B cell (primary cell): ENCODE measurements at places on chromosomes 11 and 22.
A peak's percentile ranks its signal among the peaks of the same experiment; 100 is the strongest.

DNA sequence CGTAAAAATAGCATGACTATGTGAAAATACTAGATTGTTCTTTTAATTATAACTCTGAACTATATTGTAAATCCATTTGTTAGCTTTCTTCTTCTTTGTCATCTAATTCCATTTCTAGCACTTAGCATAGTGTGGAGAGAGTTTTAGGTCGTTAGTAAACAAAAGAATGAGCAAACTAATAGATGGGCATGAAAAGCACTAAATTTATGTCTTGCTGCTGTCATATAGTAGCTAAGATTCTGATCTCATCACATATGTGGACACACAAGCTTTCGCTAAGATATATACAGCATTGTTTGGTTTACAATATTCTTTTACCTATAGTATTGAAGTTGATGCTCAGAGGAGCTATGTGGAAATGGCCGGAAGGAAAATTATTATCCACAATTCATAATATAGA, 370.5 kb downstream of the CNTN5 start:
- DNase-seq, result no peak

- no peak for DNase-seq
These were observed 107.0 kb downstream of the STIM1 start for GRCh38 chr11:3962406-3962840.

GRCh38 chr11:73228268-73229134, 10.4 kb downstream of the P2RY2 start:
- no peak for DNase-seq

DNA sequence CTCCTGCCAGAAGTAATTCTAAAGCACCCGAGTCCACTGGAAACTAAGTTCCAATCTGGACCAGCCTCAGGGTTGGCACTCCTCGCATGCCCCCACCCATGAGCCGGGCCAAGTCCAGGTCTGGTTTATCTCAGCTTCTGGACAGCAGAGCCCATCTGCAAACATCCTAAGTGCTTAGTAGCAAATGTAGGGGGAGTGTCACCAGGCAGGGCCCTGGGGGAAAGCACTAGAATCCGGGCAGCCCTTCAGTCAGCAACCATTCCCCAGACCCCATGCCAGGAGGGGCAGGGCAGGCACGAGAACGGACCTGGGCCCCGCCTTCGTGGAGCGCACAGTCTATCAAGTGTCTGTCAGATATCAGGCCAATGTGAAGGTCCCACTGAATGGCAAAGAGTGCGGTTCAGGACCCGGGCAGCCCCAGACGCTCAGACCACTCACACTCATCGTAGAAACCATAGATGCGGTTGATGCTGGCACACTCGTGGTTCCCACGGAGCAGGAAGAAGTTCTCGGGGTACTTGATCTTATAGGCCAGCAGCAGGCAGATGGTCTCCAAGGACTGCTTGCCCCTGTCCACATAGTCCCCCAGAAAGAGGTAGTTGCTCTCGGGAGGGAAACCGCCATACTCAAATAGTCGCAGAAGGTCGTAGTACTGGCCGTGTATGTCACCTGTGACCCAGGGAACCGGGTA, 1.3 kb downstream of the PPP1CA start:
- DNase-seq, result no peak

DNA sequence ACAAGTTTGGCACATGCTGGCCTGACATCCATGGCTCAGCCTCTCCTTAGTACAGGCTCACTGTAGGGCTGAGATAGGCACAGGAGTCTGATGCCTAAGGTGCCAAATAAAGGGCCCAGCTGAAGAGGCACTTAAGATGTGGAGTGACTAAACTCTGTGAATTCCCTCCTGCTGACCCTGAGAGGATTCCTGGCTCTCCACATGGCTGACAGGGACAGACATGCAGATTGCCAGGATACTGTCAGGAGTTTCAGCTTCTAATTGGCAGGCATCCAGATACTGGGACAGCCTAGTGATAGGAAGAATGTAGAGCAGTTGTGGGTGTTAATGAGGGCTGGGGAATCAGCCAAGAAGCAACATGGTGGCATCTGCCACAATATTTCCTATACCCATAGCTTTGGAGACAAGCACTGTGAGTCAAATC, 558.7 kb downstream of the INSC start:
- no peak for DNase-seq

GRCh38 chr11:75286826-75287465, 46.4 kb downstream of the TPBGL start:
- DNase-seq, result no peak

GRCh38 chr11:57474017-57474802, 13.9 kb downstream of the RTN4RL2 start:
- no peak for DNase-seq

GRCh38 chr11:131412061-131412460, 41.6 kb downstream of the NTM start:
- no peak for DNase-seq

GRCh38 chr22:45638834-45639746, 32.5 kb upstream of the ATXN10 start:
- DNase-seq, result no peak

DNA sequence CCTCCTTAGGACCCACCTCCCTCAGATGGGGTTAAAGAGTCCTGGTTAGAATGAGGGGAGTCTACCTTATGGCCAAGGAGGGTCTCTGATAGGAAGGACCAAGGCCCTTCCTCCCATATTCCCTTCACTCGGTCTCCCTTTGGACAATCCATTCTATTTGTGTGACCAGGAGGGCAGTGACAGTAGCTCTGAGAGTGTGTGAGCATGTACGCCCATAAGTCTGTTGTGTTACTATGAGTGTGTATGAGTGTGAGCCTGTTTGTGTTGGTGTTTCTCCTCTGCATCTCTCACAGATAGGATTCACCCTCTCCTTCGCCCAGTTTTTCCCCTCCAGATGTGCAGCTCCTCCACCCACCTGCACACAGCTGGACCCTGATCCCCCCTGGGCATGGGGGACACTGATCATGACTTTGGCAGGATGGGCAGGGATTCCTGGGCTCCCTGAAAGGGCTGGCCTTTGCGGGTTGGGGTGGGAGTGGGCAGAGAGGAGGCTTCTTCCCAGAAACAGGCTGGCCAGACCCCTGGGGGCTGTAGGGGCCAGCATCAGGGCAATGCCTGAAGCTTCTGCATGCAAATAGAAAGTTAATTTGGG, 14.5 kb downstream of the PHLDB1 start:
- DNase-seq, result no peak

- no peak for DNase-seq
These were observed 56.1 kb upstream of the GRAMD1B start for GRCh38 chr11:123373754-123374621.

DNA sequence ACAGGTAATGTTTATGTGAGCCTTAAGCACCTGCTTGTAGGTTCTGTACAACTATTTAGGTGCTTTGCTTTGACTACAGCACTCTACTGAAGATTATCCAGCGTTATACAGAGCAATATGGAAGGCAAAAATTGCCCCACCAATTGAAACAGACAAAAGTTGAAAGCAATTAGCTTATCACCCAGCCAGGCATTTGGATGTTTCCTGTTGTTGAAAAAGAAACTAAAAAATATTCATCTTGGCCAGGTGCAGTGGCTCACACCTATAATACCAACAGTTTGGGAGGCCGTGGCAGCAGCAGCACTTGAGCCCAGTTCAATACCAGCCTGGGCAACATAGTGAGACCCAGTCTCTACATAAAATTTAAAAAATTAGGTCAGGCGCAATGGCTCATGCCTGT, 18.5 kb downstream of the ATL3 start:
- DNase-seq, result no peak

DNA sequence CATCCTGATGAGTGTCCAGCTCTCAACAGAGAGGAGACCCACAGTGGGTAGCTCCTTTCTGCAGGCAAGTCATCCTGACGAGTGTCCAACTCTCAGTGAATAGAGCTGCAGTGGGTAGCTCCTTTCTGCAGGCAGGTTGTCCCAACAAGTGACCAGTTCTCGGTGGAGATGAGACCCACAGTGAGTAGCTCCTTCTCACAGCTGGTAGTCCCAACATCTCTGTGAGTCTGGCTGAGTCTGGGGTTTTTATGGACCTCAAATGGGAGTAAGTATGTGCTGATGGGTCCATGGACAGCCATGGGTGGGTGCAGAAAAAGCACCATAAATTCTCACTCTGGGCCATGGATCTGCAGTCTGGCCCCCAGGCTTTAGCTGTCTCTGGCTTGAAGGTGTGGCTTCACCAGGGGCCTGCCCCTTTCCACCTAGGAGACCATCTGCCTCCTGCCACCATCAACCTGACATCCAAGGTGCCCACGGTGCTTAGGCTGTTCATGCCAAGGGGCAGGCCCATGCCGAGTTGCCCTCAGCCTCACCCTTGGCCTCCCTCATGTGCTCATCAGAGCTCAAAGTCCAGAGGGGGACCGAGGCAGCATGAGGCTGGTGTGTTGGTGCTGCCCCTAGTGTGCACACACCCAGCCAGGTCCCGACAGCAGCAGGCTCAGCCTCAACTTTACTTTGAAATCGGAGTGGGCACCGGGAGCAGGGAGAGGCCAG, 15.3 kb downstream of the NPAT start:
- DNase-seq, result no peak

GRCh38 chr11:44725757-44726282, 942 bp upstream of the TSPAN18 start:
- no peak for DNase-seq

DNA sequence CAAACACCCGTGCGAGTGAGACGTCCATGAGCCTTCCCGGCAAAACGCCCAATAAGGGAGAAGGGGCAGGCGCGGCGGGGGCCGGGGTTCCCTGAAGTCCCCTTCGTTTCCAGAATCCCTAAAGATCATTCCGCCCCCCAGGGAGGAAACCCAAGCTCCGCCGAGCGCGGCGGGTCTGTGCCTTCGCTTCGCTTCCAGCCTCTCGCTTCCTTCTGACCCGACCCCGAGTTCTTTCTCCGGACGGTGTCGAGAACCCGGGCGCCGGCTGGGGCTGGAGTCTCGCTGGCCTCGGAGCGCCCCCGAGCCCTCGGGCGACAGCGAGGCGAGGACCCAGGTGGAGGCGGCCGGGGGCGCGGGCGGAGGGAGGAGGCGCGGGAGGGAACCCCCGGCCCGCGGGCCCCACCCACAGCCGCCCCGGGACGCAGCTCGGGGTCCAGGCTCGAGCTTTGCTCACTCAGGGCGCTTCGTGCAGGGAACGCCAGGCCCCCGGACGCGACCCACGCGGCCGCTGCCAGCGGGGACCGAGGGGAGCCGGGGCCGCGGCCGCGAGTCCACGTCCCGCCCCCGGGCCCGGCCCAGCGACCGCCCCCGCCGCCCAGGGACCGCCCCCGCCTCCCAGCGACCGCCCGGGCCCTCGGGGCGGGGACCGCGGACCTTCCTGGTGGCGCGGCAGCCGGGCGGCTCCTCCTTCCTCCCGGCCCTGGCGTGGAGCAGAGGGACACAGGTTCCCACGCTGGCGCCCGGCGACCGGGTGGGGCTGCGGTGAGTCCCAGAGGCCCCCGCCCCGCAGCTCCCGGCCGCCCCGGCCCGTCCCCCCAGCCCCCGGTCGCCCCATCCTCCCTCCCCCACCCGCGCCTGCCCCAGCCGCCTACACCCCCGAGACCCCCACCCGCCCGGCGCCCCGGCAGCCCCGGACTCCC, at the start of gene PGGHG:
Gene PGGHG, plus strand, starts transcription at position 649 of the 920 bp plus-strand sequence. CDS start 691 bp downstream, outside the sequence.
- DNase-seq, result peak; percentile 64

GRCh38 chr11:102489186-102490145, 36.9 kb upstream of the TMEM123 start:
- no peak for DNase-seq

- peak; percentile 43 for DNase-seq
These were observed 98.3 kb upstream of the CHRM4 start for GRCh38 chr11:46489656-46490560.

DNA sequence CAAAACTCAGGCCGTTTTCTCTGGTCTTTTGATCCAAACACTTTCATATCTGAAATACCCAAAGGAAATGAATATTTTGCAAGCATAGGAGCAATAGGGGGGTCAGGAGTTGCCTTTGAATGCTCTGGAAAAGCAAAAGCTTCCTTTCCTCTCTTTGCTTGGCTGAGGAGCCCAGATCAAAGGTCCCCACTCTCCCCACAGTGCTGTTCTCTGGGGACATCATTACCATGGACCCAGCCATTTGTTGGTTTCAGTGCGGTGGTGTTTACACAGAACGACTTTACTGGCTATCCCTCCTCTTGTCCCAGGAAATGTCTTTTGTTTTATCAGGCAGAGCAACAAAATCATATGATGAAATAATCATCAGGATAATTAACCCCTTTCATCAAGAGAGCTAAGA, 1089.1 kb downstream of the TBC1D22A start:
- DNase-seq, result no peak

DNA sequence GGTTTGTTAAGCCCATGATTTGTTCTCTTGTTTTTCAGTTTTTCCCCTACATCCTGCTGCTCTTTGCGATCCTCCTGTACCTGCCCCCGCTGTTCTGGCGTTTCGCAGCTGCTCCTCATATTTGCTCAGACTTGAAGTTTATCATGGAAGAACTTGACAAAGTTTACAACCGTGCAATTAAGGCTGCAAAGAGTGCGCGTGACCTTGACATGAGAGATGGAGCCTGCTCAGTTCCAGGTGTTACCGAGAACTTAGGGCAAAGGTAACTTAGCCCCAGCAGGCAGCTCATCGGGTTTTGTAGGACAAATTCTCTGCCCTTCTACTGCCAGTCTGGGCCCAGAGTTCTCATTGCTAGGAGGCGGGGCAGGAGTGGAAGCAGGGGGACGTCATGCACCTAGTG, 49.7 kb downstream of the PANX1 start:
- no peak for DNase-seq

- no peak for DNase-seq
These were observed 59.2 kb downstream of the DDIAS start for GRCh38 chr11:82960779-82961143.

- no peak for DNase-seq
These were observed 4.2 kb downstream of the ALDH3B1 start for GRCh38 chr11:68014157-68014946.

DNA sequence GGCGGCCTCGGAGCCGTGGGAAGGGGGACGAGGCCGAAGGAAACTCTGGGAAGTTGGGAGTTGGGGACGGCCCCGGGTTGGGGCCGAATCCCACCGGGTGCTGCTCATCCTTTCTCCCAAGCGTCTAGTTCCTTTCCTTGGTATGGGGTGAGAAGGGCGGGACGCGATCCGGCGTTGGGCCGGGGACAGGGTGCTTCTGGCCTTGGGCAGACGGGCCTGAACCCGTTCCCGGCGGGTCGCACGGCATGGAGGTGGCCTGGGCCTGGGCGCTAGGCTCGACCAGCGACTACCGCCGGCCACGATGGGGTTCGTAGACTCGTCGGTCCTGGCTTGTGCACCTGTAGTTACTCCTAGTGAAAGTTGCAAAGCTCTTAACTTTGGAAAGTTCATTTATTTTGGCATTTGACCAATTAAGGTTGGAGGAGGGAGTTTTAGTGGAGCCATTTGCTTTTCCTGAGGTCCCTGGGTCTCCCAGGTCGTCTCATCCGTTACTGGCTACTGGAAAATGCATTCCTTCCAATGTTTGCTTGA, 1.0 kb downstream of the SYT9 start:
- no peak for DNase-seq

DNA sequence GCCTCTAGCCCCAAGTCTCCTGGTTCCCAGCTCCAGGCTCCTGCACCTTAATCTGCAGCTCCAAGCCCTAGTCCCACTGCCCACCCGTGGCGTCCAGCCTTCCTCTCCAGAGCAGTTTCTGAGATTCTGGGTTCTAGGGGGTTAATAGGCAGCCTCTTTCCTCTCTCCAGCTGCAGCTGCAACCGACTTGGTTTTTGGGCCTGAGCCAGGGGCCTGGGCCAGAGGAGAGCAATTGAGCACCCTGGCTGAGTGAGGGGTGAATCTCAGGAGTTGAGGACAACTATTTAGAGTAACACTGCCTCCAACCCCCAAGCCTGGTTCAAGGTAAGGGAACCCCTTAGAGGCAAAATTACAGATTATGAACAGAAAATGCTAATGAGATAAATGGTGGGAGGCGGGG, 9.0 kb upstream of the CHRM1 start:
- DNase-seq, result no peak

- DNase-seq, result no peak
These were observed 12.3 kb downstream of the TOLLIP start for GRCh38 chr11:1297011-1297575.

GRCh38 chr11:10603721-10604297, 35.3 kb upstream of the LYVE1 start:
- no peak for DNase-seq
